T-helper 1 cell treated with Interleukin-12 subunit alpha and Interleukin-12 subunit beta and Interleukin-4 antibody, amounts not matched to agents 30 ng/mL and 1 ng/mL, for 36 hours (primary cell): ENCODE measurements at places on chromosomes 2 and 18. TPM values are rescaled to one million over a fixed set of nuclear protein-coding genes. Genes with fewer than 3 reads are reported as not detected.

Gene LYG1
- total RNA-seq, result 2.7 and 2.8 TPM in 2 replicates

Gene SPP2
- not detected in 2 replicates for total RNA-seq

Gene CABYR
- 0.74 and 1.2 TPM in 2 replicates for total RNA-seq

Gene OR6B2
- not detected in 2 replicates for total RNA-seq

Gene LYPD1
- total RNA-seq, result not detected in 2 replicates

Gene VWA3B
- total RNA-seq, result not detected in 2 replicates

Gene GATA6
- total RNA-seq, result not detected in 2 replicates

Gene RAX
- not detected in 2 replicates for total RNA-seq

Gene NABP1
- total RNA-seq, result 82.4 and 88.7 TPM in 2 replicates

Gene HMSD
- 10.0 and 14.6 TPM in 2 replicates for total RNA-seq

Gene GAL3ST2
- total RNA-seq, result not detected in 2 replicates

Gene GAREM1
- total RNA-seq, result 0.02 and 0.15 TPM in 2 replicates

Gene L3MBTL4
- total RNA-seq, result 0.68 and 1.1 TPM in 2 replicates

Gene AP1S3
- 7.1 and 9.8 TPM in 2 replicates for total RNA-seq

Gene ABCA12
- total RNA-seq, result not detected in 2 replicates

Gene NEB
- 0.12 and 0.42 TPM in 2 replicates for total RNA-seq

Gene KIF3C
- 5.6 and 6.0 TPM in 2 replicates for total RNA-seq

Gene RBM44
- 0.63 and 1.1 TPM in 2 replicates for total RNA-seq

Gene FMNL2
- 1.6 and 2.0 TPM in 2 replicates for total RNA-seq

Gene FNDC4
- total RNA-seq, result not detected in 2 replicates

Gene DCDC2C
- total RNA-seq, result not detected in 2 replicates

Gene TRIM43
- total RNA-seq, result not detected in 2 replicates

Gene SLC19A3
- not detected in 2 replicates for total RNA-seq

Gene SLC38A11
- total RNA-seq, result not detected in 2 replicates

Gene RND3
- total RNA-seq, result not detected in 2 replicates

Gene SLC16A14
- total RNA-seq, result 0.22 and 0.25 TPM in 2 replicates

Gene SERPINB13
- total RNA-seq, result not detected in 2 replicates

Gene MARCHF4
- total RNA-seq, result not detected in 2 replicates

Gene APOB
- total RNA-seq, result not detected in 2 replicates

Gene GCFC2
- 26.3 and 30.2 TPM in 2 replicates for total RNA-seq

Gene MC2R
- total RNA-seq, result not detected in 2 replicates

Gene KCNK3
- total RNA-seq, result not detected in 2 replicates

Gene CD8B2
- 0.15 and 0.46 TPM in 2 replicates for total RNA-seq
